Coronary artery (tissue), 2 donors: ENCODE measurements at places on chromosomes 7 and 10.
A peak's percentile ranks its signal among the peaks of the same experiment; 100 is the strongest.

DNA sequence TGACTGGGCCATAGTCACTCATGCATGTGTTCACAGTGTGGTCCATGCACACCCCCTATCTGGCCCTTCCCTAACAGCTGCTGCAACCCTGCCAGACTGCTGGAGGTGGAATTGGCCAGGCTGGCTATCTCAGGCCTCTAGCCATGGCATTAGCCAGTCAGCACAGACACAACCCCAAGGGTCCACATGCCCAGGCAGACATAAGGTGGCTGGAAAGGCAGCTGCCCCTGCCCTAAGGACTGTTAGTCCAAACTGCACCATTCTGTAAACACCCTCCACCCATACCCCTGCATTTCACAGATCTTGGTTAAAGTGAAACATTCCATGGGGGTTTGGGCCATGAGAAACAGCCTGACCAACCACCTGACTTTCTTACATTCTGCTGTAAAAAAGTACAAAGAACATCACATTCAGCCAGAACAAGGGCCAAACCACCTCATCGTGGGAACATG, 137.4 kb upstream of the KCNMA1 start:
- DNase-seq: peak; percentile 47

- no peak for DNase-seq
These were observed 271.6 kb downstream of the CACNA2D1 start for GRCh38 chr7:82172017-82172416.

GRCh38 chr10:47114680-47115186, 185.3 kb upstream of the GDF10 start:
- DNase-seq: peak; percentile 53

GRCh38 chr7:46175221-46175620, 254.1 kb upstream of the IGFBP3 start:
- no peak for DNase-seq

DNA sequence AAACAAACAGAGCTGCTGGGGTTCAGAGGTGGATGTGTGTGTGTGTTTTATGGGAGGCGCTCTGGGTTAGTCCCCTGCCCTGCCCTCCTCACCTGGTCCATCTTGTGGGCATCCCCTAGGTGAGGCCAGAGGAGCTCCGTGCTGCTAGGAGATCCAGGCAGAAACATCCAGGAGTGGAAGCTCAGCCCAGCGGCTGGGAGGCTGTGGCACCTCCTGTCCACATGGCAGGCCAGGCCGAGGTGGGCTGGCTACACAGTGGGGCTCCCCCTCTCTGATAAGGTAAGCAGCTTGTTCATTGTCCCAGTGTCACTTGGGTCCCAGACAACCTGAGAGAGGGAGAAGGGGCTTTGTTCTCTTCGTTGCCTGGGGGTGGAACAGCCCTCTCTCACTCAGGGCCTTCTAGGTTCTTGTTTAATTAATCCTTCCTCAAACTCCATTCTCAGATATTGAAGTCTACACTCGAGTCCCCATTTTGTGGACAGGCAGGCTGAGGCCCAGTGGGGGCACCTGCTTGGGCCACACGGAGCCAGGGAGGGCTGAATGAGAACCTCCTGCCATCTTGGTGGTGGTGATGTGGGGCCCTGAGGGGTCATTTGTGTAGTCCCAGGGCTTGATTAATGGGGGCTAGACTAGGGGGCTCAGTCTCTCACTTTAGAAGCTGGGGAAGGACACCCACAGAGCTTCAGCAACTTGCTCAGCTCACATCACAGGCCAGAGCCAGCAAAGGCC, 216.8 kb upstream of the GPR26 start:
- no peak for DNase-seq

- no peak for DNase-seq
These were observed 29.9 kb upstream of the ZMIZ1 start for GRCh38 chr10:79038841-79039201.

- peak; percentile 61 for DNase-seq
These were observed 281.5 kb downstream of the CELF2 start for GRCh38 chr10:11299125-11299524.

DNA sequence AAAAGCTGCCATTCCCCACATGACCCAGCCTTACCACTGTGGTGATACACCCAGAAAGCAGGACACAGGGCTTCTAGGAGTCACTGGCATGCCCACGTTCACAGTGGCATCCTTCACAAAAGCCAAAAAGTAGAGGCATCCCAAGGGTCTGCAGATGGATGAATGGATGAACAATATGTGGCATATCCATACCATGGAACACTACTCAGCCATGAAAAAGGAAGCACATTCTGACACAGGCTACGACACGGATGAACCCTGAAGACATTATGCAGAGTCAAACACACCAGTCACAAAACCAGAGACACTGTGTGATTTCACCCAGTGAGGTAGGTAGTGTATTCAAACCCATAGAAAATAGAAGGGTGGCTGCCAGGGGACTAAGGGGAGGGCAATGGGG, 104.7 kb upstream of the DDC start:
- no peak for DNase-seq

DNA sequence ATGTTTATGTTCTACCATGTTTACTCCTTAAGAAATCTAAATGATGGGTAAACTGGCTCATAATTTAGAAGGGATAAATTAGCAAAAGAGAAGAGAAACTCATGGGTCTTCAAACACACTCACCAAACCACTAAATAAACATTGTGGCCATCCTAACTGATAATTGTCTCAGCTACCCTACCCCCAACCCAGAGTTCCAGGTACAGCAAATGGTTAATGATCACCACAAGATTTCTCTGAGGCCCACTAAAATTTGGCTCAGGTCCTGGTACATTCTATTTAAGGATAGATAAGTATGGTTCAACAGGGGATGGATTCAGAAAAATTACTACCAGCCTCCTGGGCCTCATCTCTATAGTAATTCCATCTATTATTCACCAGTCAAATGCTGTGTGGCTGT, 21.4 kb downstream of the SLC25A13 start:
- no peak for DNase-seq

- no peak for DNase-seq
These were observed 12.9 kb upstream of the DENND2A start for GRCh38 chr7:140653319-140654108.

DNA sequence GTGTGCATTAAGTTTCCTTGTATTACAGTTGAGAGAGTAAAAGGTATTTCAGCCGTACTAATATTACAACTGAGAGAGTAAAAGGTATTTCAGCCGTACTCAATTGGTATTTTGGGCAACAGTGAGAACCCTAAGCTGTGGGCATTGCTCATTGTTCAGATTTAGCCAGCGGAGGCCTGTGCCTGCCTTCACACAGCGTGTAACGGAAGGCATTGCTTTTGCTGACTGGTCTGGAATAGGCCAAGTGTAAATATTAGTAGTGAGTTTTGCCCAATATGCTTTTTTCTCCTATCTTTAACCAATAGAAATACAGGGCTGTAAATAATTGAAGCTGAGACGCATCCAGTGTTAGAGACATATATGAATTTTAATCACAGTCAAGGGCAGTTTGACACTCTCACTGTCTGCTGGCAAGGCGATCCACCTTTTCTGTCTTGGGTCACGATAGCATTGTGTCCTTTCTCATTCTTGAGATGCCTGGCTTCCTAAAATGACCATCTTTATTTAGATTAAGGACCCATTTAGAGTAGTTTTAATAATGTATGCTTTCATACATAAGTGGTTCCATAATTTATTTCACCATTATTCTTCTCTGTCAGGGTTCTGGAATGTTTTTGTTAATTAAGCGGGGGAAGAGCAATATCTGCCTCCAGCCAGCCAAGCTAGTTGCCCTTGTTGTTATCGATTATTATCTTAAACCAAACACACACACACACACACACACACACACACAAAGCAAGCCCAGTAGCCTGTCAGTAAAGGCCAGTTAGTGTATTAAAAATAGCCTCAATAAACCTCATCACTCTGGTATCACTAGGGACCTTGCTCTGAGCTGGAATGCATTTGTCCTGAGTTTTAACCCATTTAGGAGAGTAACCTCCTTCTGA, 130.7 kb downstream of the CELF2 start:
- DNase-seq: no peak

- no peak for DNase-seq
These were observed 157.0 kb upstream of the ZMIZ1 start for GRCh38 chr10:78911533-78912340.

DNA sequence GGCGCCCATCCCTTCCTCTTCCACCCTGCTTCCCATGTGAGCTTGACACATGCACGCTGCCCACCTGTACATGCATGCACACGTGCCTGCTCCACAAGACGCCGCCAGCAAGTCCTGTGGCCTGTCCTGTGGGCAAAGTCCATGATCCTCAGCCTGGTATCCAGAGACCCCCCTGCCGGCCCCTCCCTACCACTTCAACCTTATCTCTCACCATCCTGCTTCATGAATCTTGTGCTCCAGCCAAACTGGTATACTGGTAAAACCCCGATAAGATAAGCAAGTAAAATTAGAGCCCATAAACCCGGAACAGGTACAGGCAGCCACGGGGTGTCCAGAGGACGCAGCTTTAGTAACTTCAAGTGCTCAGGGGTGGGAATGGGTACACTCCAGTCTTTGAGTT, 11.8 kb upstream of the TBXAS1 start:
- no peak for DNase-seq

GRCh38 chr7:37092548-37092947, 356.1 kb downstream of the ELMO1 start:
- no peak for DNase-seq

- DNase-seq: peak; percentile 54
These were observed 50.6 kb downstream of the ARHGAP22 start for GRCh38 chr10:48554246-48554645.

GRCh38 chr10:77173615-77174461, 463.8 kb downstream of the KCNMA1 start:
- no peak for DNase-seq

GRCh38 chr7:64626083-64626469, 39.9 kb upstream of the ZNF107 start:
- DNase-seq: no peak

GRCh38 chr10:79269443-79269842, 77.8 kb upstream of the PPIF start:
- no peak for DNase-seq

GRCh38 chr7:126820925-126821324, 431.8 kb downstream of the GRM8 start:
- no peak for DNase-seq

GRCh38 chr10:1266033-1266802, 210.0 kb downstream of the WDR37 start:
- no peak for DNase-seq

DNA sequence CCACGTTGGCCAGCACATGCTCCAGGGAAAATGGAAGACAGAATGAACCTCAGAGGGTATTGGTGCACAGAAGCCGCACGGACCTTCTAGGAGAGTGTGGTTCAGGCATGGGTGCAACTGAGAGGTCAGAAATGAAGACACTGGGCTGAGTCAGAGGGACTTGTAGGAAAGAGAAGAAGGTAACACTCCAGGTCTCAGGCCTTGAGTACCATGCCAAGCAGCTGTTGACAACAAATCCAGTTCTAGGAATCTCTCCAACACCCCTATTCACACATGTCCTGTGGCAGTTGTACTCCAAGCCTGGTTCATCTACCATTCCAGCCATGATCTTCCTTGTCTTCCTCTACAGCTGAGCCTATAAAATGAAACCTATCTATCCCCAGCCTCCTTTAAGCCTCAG, 251.6 kb downstream of the USP6NL start:
- DNase-seq: no peak

GRCh38 chr7:45610660-45611299, 36.6 kb downstream of the ADCY1 start:
- DNase-seq: peak; percentile 49

- DNase-seq: no peak
These were observed 184.9 kb downstream of the EMX2 start for GRCh38 chr10:117727421-117727820.

DNA sequence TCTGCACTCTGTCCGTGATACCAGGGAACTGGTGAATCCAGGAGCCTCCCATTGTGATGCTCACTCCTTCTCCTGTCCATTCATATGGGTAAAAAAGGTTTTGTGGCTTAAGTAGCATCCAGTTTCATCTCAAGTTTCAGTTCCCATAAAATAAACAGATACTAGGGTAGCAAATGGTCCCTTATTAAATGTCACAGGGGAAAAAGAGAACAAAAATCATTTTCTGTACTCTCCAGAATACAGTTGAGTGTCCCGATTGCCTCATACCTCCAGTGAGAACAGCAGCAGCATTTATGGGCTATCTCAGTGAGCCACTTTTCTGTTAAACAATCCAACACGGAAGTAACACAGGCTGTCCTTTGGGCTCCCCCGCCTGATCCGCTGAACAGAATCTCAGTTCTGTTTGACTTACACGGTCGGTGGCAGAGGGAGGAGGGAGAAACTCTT, 179.6 kb downstream of the CELF2 start:
- DNase-seq: no peak

DNA sequence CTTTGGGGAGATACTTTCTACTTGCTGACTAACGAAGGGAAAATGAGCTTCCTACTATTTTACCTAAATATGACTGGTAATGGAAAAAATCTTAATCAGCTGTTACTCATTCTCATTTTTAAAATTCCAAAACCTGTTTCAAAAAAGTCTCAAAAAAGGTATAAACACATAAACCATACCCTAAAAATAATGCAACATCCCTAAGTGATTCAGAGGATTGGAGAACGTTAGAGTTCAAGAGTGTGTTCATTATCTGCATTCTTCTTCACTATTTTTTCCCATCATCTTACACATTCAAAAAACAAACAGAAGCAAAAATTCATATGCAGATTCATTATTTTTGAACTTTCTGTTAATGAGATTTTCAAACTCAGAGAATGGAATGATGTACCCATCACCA, 150.4 kb upstream of the GNAI1 start:
- DNase-seq: no peak

DNA sequence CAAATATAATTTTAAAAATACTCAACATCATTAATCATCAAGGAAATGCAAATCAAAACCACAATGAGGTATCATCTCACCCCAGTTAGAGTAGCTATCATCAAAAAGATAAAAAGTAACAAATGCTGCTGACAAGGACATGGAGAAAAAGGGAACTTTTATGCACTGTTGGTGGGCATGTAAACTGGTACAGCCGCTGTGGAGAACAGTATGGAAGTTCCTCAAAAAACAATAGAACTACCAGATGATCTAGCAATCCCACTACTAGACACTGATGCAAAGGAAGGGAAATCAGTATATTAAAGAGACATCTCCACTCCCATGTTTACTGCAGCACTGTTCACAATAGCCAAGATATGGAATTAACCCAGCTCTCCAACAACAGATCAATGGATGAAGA, 384.5 kb downstream of the PLXDC2 start:
- no peak for DNase-seq

DNA sequence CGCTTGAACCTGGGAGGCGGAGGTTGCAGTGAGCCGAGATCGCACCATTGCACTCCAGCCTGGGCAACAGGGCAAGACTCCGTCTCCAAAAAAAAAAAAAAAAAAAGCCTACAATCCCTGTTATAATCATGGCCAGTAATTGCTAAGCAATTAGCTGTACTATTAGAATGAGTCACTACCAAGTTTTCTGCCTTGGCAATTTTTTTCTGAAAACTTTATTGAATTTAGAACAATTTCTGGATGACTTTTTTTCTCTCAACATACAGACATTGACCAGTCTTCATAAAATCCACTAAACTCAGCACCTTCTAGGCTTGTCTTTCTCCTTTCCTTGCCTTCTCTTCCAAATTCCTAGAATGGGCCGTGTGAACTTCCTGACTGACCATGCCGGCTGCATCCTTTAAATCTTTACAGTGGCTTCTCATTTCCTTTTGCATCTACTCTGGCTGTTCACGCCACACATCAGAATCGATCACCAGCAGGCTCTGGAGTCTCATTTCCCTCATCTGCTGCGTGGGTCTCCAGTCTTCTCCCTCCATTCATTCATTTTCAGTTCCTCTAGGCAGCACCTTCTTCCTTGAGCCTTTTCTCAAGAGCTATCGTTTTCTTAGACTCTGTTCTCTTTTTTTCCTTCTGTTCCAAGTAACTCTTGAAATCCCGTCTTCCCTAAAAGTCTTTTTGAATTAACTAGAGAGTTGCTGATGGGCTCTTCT, 107.9 kb downstream of the KAT6B start:
- no peak for DNase-seq
